ENCODE measurements at places on chromosomes 3 and 15.

DNA sequence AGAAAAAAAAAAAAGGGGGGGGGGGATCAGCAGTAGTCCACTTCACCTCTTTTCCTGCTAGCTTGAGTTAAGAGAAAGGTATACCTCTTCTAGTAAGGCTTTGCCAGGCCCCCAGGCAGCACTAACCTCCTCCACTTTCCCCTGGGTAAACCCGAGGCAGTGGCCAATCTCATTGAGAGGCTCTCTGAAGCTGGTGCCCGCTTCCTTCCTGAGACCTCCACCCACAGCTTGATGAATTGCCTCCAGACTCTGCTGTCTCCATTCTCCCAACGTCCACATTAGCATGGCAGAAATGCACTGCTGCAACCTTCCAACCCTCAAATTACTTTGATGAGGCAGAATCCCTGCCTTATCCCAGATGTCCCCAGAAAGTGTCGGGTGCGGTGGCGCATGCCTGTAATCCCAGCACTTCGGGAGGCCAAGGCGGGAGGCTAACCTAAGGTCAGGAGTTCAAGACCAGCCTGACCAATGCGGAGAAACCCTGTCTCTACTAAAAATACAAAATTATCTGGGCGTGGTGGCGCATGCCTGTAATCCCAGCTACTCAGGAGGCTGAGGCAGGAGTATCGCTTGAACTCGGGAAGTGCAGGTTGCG lies 15.3 kb downstream of the RLBP1 start:
- DNase-seq: no peak

- DNase-seq: no peak
These were observed 60.3 kb downstream of the OTOL1 start for GRCh38 chr3:161556941-161557340.

- DNase-seq: no peak
These were observed 14.6 kb downstream of the NUDT16 start for GRCh38 chr3:131396170-131396569.

GRCh38 chr3:170473358-170473757 lies 54.7 kb downstream of the CLDN11 start:
- no peak for DNase-seq

- DNase-seq: no peak
These were observed 88.6 kb downstream of the LPP start for GRCh38 chr3:188242436-188243123.

DNA sequence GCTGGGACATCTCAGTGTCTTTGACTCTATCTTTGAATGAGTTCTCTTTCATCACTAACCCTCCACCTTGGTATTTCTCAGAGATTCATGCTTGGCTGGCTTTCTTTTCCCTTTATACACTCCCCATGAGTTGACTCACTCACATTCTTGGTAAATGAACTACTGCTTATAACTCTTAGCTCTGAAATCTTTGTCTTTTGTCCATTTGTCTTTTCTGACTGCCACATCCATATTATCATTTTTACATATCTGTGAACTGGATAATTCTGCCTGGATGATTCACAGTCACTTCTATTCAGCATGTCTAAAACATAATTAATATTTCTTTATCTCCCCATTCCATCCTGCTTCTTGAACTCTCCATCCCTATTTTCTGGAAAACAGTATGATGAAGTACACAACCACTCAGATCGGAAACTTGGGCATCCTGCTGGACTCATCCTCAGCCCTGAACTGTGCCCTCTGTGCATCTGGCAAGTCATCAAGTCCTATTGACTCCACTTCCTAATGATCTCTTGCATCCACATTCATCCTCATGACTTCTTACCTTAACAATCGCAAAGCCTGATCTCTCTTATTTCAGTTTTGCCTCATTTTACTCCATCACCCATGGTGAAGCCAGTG lies 66.9 kb downstream of the KCNAB1 start:
- DNase-seq: no peak

- no peak for DNase-seq
These were observed 140.0 kb downstream of the GADL1 start for GRCh38 chr3:30754426-30754825.

DNA sequence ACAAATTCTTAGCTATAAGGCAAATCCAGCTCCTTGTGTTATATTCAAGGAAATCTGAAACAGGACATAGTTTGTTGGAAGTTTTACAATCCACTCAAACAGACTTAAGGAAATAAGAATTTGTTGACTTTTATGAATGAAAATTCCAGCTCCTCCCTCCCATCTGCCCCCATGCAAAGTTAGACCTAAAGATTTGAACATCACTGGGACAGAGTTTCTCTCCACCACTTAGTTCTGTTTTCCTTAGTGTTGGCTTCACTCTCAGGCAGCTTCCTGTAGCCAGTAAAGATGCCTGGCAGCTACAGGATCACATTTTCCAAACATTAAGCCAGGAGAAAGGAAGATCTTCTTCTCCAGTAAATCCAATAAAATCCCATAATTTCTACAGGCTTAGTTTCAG lies 265.0 kb downstream of the TAFA4 start:
- DNase-seq: no peak

DNA sequence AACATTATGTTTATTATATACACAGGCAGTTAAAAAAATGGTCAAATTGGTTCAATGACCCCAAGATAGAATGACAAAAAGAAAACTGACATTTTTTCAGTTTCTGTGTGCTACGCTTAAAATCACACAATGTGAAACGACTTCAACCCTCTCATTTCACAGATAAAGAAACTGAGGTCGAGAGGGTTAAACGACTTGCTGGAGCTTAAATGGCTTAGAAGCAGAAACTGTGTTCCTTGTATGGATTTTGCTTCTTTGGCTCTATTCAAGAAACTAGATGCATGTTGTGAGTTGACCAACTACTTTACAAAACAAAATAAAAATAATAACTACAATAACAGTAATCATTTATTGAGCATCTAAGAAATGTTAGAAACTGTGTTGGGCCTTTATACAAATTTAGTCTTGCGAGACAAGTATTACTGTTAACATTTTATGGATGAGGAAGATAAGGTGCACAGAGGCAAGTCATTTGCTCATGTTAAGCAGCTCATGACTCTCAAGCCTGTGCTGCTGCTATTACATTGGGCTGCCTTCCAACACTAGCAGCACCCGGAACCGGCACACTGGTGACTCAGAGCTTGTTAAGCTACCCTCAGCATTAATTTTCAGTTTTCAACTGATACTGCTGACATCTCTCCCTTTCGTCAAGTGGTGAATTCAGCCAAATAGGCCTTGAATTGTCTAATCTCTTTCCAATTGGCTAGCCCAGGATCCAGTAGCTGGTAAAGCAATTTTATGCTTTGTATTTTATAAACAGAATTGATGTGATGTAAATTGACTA lies 487.6 kb downstream of the NAALADL2 start:
- no peak for DNase-seq

DNA sequence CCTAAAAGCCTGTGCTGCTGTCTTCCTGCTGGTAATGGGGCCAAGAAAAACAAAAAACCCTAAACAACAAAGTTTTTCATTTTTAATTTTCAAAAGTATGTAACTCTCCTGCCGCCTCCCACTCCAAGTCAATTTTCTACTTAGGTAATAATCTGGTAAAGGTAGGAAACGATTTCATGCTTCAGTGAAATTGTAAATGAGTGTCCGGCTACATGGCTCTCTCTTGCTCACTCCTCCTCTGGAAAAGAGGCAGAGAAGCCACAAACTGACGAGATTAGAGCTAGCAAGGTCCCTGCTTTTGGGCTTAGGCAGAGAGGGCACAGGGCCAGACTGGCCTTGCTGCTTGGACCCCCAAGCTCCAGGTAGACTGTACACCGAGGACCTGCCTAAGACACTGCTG lies 23.5 kb downstream of the KLHL25 start:
- DNase-seq: no peak

DNA sequence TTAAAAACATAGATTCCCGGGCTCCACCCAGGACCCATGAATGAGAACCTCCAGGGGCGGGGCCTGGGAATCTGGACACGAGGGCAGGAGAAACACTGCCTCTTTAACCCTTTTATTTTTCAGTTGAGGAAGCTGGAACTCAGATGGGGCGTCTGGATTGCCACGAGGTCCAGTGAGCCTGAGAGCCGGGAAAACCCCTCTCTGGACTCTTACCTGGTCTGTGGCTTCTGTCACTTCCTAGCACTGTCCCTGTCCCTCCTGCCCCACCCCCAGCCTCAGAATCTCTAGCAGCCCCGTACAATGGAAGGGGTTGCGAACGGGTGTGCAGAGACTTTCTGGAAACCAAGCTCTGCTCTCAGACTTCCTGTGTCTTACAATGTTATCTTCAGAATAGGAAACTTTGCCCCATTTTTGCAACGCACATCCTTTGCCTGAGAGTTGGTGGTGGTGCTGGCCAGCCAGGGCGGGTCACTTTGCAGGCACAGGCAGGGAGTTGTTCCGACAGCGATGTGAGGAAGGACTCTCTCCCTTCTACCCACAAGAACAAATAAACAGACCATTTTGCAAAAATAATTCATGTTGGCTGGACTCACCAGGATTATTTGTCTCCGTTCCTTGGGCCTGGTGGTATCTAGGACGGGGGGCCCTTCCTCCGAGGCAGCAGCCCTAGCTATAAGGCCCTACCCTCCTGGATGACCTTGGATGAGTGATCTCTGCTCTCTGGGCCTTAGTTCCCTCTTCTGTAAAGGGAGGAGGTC lies 59.1 kb downstream of the SMAD6 start:
- DNase-seq: no peak

- DNase-seq: no peak
These were observed 221.7 kb upstream of the TMC3 start for GRCh38 chr15:81595752-81596151.

DNA sequence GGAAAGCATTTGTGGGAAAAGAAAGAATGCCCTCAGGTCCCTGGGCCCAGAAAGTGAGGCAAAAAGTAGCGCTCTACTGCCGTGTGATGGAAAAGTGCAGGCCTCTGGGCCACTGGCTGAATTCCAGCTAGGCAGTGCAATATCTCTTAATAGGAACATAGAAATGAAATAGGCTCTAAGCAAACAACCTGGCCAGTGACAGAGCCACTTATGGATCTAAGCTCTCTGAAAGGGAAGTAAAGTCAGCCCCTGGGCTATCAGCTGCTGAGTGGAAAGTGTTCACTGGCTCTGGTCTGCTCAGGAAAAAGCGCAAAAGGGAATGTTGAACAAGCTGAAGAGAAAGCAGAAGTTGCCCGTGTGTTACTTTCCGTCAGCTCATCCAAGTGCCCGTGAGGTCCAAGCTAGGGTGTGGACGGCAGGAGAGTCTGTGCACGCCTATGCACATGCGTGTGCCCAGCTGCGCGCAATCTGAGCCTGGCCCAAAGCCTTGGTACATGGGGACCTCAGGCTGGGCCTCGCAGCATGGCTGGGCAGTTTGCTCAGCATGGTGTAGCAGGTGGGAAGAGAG lies 74.0 kb upstream of the RAD18 start:
- DNase-seq: no peak

- no peak for DNase-seq
These were observed 55.4 kb downstream of the SETD2 start for GRCh38 chr3:47108546-47108945.

- DNase-seq: no peak
These were observed 5.4 kb downstream of the GDPGP1 start for GRCh38 chr15:90239371-90239770.
